ENCODE measurements at places on chromosomes 5 and 9.
A peak's percentile ranks its signal among the peaks of the same experiment; 100 is the strongest.

DNA sequence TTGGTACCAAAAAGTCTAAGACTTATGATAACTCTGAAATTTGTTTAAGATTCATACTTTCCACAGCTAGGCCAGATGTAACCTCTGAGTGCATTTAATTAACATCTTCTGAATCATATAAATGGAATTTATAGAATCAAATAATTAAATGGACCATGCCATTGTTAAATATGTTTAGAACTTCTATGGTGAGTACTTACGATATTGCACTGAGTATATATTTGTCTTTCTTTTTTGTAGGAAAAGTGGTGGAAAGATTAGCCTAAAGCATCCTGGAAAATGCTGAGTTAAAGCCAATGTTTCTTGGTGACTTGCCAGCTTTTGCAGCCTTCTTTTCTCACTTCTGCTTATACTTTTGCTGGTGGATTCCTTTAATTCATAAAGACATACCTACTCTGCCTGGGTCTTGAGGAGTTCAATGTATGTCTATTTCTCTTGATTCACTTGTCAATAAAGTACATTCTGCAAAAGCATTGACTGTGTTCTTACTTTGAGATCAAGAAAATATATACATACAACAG is 11.9 kb downstream of the SPINK6 start:
- no peak for DNase-seq

- DNase-seq: no peak
Observed at GRCh38 chr5:181008136-181008535, 19.5 kb downstream of the BTNL3 start.

DNA sequence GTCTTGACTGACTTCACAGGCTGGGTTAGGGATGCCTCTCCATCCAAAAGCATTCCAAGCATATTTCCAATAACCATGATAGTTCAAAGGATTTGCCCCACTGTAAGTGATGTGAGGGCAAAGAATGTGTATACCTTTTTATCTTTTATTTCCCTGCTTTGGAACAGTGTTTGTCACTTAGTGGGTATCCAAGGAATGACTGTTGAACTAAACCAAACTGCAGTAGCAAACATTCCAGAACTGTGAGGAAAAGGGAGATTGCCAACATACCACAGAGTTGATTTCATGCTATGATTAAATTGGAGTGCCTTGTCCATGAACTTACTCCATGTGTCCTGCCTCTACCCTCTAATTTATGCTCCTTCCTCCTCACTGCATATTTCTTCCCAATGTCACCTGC is 400.0 kb downstream of the KIAA0825 start:
- DNase-seq: peak; percentile 3

- no peak for DNase-seq
Observed at GRCh38 chr5:102107865-102108264, 188.2 kb downstream of the SLCO4C1 start.

GRCh38 chr5:119359737-119360413 is 4.1 kb downstream of the TNFAIP8 start:
- DNase-seq: no peak

DNA sequence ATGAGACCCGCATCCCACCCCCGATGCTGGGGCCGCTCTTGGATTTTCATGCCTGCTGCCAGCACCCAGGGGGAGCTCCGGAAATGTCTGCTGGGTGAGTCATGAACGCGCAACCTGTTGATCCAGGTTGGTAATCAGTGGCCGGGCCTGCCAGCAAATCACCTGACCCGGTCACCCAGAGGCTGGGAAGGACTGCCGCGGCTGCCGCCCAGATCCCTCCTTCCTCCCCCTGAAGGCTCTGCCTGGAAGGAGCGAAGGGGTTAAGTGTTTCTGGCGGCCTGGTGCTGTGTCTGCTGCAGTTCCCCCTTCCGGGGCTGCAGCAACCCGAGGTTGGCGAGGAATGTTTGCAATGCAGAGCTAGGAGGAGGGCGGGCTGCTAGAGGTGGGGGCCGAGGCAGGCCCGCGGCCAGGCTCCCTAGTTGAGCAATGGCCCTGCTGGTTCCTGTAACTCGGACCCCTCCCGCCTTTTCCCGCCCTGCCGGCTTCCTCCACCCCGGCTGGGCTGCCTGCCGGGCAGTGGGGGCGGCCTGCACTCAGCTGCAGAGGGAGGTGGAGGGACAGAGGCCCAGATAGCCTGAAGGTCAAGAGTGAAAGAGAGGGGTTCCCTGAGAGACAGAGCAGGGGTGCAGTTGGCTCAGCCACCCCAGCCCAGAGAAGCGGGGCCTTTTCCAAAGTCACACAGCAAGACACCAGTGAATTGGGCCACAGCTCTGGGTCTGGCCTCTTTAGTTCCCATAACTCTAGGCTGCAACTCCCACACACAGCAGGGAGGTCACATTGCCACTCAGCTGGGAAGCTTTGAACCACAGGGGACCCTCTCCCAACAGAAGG is 156.3 kb upstream of the IER5L start:
- DNase-seq: peak; percentile 96

DNA sequence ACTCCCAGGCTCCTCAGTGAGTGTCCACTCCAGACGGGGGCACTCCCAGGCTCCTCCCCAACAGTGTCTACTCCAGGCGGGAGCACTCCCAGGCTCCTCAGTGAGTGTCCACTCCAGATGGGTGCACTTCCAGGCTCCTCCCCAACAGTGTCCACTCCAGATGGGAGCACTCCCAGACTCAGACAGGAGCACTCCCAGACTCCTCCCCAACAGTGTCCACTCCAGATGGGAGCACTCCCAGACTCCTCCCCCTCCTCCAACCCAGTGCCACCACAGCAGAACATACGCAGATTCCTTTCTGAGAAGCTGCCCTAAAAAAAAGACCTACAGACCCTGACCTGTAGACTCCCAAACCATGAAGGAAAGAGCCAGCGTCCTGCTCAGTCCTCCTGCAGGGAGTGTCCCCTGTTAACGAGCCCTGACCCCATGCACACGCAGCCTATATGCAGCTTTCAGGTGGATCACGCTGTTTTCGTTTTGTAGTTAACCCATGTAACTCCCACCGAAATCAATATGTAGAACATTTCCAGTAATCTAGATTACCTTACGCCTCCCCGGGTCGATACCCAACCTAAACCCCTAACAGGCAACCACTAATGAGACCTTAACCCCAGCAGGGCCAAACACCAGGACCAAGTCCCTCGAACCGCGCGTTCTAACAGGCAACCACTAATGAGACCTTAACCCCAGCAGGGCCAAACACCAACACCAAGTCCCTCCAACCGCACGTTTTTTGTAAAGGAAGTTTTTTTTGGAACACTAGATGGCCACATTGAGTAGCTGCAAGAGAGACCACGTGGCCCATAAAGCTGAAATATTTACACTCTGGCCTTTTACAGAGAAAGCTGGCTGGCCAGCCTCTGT is 15.7 kb downstream of the PNPLA7 start:
- peak; percentile 72 for DNase-seq

- DNase-seq: no peak
Observed at GRCh38 chr5:95824747-95825146, 2.2 kb upstream of the GLRX start.

DNA sequence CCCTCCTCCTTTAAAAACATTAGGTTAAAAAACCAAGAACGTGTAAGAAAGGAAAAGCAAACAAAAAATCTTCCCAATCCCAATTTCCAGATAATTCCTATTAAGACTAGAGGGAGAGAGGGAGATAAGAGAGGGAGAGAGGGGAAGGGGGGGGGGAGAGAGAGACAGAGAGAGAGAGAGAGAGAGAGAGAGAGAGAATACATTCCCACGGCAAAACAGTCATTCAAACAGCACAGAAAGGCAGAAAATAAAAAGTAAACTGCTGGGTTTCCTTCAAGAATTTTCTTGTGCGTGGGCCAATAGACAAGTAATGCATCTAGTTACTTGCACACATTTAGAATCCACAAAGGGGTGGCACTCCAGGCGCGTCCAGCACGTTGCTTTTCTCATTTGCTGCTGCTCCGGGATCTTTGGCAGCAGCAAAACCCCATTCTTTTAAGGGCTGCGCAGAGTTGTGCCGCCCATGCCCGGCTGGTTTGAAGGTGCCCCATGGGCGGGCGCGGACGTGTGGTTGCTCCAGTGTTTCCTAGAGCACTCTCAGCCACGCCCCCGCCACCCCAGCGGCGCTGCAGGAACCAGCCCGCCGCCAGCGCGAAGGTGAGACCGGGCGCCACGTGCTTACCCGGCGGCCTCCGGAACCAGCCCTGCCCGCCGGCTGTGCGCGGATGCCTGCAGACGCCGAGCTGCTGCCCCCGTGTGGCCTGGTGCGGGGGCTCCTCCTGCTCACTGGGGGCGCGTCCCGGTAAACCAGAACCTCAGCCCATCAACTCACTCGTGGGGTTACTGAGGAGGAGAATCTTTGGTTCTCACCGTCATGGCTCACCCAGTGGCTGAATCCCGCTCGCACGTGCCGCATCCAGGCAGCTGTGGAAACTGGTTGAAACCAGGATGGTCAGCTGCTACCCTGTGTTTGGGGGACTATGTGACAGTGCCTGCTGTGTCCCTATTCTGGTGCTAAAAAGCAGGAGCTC is 44.6 kb downstream of the STC2 start:
- DNase-seq: peak; percentile 81

DNA sequence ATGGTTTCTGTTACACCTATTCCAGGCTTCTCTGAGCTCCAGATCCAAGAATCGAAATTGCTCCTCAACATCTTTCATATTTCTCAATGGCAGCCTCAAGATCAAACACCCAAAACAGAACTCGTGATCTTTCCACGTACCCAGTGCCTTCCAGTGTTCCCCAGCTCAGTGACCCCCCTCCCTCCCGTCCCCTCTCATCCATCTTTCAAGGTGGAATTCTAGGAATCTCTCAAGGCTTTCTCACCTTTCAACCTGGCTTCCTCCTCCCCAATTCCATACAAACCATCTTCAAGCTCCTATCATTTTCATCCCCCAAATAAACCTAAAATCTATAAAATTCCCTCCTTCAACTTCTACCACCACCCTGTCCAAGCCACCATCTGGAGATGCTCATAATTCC is 615.3 kb downstream of the BNC2 start:
- no peak for DNase-seq

- DNase-seq: no peak
Observed at GRCh38 chr9:113266174-113266573, 9.2 kb downstream of the CDC26 start.

DNA sequence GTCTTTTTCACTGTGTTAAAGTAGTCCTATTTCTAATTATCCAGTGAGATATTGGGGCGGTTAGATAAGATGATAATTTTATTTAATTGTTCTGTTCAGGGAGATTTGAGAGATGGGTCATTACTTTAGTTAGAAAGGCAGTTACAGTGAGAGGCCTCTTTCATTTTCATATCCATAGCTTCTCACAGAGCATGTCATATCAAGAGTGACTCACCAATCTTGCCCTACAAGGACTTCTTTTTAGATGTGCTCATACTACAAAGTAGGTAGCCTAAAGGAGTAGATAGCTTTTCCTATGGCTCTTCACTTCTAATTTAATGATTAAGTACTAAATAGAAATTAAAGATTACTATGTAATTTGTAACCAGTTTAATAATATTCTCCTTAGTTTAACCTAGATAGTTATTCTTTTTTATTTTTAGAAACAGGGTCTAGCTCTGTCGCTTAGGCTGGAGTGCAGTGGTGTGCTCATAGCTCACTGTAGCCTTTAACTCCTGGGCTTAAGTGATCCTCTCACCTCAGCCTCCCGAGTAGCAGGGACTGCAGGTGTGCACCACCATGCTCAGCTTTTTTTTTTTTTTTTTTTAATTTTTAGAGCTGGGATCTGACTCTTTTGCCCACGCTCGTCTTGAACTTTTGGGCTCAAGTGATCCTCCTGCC is 71.0 kb downstream of the FER start:
- DNase-seq: peak; percentile 51

DNA sequence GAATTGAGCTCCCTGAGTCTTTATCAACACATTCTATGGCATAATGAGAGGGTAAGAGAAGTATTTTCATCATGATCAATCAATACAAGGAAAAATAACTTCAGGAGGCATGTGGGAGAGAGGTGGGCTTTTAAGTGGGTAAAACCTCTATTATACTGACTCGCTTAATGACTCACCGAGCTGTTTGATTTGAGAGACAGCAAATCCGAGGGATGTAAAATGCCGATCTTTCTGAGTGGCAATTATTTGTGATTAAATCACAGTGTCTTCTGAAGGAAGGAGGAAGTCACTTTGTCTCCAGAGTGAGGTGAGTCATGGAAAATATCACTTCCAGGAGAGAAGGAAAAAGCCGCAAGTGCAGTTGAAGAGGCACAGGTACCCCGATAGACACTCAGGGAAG is 320.4 kb downstream of the DRD1 start:
- DNase-seq: no peak

DNA sequence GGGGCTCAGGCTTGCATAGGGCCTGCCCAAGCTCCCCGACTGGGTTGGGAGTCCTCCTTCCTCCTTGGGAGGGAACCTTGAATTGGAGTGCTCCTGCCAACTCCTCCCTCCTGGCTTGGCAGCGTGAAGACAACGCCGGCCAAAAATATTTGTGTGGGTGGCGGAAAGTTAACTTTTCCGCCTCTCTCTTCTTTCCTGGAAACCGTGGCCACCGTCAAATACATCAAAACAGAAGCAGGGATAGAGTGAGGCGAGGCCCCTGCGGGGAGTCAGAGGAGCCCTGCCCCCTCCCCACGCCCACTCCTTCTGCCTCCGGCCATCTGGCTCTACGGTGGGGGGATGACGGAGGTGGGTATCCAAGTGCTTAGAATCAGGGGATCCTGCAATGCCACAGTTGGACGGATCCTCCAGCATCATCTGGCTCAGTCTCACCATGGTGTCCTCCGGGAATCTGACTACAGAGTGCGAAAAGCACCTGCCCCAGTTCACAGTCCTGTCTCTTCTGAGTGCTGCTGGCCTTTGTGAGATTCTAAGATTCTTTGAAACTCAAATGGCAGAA is 25.2 kb upstream of the SYNPO start:
- DNase-seq: no peak

- no peak for DNase-seq
Observed at GRCh38 chr9:102587281-102587680, 407.9 kb upstream of the CYLC2 start.

- DNase-seq: no peak
Observed at GRCh38 chr5:54206580-54207229, 103.7 kb downstream of the ARL15 start.

DNA sequence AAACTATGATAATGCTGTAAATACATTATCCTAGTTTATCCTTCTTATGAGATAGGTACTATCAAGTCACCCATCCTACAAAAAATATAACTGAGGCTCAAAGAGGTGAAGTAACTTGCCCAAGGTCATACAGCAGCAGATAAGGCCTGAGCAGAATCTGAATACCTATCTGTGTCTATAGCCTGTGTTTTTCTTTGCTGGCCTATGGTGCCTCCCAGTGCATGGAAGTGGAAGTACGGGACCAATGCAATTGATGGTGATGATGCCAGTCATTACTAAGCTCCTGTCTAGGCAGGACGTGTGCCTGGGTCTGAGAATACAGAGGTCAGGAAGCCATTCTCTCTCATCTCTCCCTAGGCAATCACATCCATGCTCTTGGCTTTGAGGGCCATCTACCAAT is 67.8 kb downstream of the FAT2 start:
- DNase-seq: peak; percentile 69

- DNase-seq: peak; percentile 5
Observed at GRCh38 chr5:158857371-158857770, 242.3 kb downstream of the EBF1 start.

GRCh38 chr5:155015239-155015638 is 1.7 kb downstream of the KIF4B start:
- no peak for DNase-seq
